ENCODE measurements at places on chromosomes 3 and 15.

DNA sequence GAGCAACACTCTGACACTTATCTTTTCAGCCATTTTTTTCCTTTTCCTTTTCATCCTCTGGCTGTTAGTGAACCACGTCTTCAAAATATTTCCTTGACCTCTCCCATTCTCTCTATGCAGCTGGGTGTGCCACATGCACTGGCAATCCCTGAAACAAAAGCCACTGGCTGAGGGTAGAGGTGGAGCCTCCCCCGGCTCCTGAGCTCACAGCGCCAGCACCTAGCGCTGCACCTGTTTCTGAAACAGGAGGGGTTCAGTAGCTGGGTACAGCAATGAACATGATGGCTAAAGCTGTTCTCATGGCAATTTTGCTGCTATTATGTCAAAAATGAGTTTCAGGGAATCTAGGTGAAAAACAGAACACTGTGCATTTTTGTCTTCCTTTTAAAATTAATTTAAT, 314.7 kb upstream of the ATP10A start:
- DNase-seq: no peak

DNA sequence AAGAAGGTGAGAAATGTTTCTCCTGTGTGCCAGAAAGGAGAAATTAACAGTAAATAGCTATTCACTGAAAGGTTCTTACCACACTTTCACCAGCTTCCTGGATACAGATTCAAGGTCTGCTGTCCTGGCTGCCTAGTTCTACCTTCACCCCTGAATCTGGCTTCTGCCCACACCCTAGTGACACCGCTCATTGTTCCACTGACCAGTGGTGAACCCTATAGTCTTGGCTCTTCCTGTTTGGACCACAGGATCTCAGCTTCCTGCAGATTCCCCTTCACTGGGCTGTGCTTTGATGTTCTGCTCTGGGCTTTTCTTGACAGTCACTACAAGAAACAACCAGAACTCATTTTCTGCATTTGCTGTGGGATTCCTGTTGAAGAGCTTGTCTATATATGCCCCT, 250.0 kb downstream of the XXYLT1 start:
- no peak for DNase-seq

DNA sequence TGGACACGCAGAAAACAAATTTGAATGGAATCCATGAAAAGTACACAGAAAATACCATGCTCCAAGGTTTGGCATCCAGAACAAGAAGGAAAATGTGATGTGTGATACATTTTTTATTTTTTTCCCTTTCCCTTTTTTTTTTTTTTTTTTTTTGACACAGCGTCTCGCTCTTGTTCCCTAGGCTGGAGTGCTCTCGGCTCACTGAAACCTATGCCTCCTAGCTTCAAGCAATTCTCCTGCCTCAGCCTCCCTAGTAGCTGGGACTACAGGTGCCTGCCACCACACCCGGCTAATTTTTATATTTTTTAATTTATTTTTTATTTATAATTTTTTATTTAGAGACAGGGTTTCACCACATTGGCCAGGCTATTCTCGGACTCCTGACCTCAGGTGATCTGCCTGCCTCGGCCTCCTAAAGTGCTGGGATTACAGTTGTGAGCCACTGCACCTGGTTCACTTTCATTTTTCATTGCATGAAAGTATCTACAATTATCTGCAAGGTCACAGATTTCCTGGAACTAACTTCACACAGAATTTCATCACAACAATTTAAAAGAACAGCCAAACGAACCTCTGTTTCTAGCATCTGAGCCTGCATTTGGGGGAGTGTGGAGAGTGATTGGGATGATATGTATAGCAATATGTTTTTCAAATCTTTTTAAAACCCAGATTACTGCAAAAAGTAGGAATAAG, 8.3 kb downstream of the POU1F1 start:
- no peak for DNase-seq

- no peak for DNase-seq
Measured at GRCh38 chr15:78244101-78244500, 9.7 kb upstream of the ACSBG1 start.

DNA sequence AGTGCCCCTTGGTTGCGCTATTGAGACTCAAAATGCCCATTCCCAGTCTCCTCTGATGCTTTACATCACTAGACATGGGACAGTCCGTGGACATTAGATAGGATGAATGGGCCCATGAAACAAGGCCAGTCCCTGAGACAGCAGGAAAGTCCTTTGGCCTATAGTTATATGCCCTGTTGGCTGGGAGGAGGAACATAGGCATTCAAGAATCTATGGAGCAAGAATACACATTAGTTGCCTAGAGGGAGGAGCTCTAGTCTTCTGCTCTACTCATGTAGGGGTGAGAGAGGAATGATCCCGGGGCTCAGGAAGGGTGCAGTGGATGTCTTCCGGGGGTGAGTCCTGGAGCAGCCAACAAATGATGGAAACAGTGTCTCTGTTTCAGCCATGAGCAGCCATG, 58.0 kb upstream of the LRTM1 start:
- DNase-seq: no peak

- no peak for DNase-seq
Measured at GRCh38 chr15:31433574-31433973, 106.9 kb downstream of the KLF13 start.

DNA sequence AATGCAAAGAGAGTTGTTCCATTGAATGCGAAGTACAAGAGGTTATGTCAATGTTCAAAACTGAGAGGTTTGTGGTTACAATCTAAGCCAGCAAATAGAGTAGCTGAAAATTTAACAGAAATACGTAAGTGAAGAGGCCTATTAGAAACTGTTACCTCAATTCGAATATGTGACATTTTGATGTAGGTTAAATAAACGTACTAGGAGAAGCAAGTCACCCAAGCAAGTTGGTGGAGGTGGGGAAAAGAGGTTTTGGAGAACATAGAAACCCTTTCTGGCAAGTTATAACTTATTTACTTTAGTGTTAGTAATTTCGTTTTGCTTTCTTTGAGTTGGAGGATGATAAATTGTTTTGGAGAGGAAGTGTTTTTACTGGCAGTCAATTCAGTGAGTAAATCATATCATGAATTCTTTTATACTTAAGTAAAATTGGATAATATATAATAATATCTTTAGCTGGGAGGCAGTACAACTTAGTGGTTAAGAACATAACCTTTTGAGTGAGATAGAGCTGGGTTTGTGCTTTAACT, 91.2 kb upstream of the NAALADL2 start:
- no peak for DNase-seq

- DNase-seq: peak; percentile 57
Measured at GRCh38 chr3:98022978-98023820, 11.9 kb downstream of the GABRR3 start.

- DNase-seq: no peak
Measured at GRCh38 chr3:192501401-192501800, 225.9 kb downstream of the FGF12 start.

- DNase-seq: peak; percentile 44
Measured at GRCh38 chr3:149388001-149388440, 10.6 kb upstream of the TM4SF1 start.

DNA sequence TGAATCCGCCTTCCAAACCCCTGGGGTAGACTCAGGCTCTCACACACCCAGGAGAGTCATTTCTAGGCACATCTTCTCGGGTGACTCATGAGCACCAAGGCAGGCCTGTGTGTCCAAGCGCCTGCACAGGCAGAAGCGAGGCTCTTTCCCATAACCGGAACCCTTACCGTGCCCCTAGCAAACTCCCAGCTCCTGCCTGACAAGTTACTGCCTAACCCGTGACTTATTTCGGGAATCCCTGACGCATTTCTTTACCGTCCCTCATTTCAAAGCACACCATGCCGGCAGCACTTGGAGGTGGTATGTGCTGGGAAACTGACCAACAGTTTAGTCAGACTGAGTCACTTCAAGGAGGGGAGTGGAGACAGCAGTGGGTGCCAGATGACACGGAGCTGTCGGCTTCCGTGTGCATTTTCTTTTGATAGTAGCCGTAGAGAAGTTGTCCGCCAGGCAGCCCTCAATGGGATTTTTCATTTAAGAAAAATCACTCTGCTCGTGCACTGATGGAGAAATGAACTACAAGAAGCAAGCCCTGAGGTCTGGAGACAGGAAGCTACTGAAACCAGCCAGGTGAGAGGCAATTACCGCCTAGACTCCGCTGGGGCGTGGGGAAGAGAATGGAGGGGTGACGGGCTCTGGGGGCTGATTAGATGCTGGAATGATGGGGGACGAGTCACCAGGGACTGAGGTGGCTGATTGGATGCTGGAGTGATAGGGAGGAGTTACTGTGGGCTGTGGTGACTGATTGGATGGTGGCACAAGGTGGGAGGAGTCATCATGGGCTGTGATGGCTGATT, 17.3 kb upstream of the HRH1 start:
- peak; percentile 93 for DNase-seq

GRCh38 chr3:49020330-49021212, 1.4 kb upstream of the NDUFAF3 start:
- DNase-seq: peak; percentile 29

DNA sequence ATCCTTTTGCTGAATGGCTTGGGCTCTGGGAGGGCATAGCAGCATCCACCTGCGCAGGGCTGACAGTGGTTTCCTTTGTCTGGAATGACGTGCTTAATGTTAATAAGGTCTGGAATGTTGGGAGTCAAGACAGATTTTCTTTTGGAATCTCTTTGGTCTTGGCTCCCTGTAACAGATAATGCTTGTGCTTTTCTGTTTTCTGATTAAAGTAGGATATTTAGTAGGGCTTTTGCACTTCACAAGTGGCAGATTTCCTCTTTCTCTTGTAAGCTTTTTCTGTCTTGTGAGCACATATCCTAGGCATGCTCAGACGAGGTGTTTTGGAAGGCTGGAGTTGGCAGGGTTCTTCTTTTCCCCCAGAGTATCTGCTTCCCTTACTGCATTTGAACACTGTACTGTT, 189.6 kb downstream of the GHSR start:
- DNase-seq: no peak

- DNase-seq: no peak
Measured at GRCh38 chr15:71549091-71549490, 261.3 kb upstream of the NR2E3 start.

GRCh38 chr3:44886561-44886960, 12.2 kb downstream of the TGM4 start:
- DNase-seq: no peak

DNA sequence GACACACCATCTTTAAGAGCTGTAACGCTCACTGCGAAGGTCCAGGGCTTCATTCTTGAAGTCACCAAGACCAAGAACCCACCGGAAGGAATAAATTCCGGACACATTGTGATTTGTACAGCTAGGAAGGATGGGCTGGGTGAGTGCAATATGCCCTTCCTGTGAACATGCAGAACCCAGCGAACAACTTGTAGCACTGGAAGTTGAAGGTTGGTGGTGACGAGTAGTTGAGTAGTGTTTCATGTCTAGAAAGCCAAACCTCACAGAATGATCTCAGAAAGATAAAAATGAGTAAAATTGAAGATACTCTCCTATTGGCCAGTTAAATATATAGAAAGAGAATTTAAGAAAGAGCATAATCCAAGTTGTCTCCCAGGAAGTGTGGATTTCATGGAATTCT, 462.2 kb upstream of the CFAP20DC start:
- DNase-seq: no peak

DNA sequence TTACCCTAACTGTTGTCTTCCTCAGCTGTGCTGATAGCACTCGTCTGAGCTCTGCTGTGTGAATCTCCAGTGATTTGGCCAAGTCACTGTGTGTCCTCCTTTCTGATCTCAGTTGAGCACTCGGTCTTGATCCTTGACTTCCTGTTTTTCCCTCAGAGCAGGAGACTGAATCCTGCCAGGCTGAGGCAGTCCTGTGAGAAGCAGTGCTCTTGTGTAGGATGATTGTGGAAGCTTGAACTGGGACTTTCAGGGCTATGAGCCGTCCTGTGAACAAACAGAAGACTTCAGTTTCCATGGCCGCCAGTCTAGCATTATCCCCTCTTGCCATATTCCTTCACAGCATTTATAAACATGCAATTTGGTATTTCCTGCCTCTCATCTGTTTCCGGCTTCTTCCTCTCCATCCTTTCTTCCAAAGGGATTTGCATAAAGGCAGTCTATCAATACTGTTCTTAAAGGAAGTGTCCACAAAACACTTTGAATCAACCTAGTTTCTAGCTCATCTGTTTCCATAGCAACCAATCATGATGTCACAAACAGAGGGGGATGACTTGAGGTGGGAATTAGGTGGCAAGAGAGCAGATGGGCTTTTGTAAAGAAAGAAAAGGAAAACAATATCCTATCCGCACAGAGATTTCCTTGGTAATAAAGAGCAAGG, 237.2 kb downstream of the AGBL1 start:
- DNase-seq: no peak

DNA sequence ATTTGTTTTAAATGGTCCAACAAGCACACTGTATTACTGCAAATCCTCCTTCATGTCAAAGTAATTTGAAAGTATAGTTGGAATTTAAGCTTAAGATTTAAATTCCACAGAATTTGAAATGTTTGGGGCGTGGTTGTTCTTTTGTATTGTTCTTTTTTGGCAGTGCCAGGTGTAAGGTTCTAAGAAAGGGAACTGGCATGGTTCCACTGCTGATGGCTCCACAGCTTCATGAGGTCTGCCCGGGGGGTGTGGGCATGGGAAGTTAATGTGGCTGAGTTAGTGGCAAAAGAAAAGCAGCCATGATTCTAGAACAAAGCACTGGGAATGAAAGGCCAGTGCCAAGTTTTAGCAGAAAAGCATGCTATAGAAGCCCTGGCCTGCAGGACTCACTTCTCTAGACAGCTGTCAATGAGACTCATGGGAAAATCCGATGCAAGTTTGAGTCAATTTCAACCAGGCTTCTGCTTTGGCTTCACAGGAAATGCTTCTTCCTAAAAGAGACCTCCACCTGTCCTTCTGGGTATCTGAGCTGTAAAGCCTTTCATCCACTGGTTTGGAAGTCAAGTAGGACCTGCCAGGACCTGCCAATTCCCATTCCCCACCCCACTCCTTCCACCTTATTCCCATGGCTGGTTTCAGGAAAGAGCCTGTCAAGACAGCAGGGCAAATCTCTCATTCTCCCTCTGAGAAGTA, 18.9 kb downstream of the CDCP1 start:
- no peak for DNase-seq

DNA sequence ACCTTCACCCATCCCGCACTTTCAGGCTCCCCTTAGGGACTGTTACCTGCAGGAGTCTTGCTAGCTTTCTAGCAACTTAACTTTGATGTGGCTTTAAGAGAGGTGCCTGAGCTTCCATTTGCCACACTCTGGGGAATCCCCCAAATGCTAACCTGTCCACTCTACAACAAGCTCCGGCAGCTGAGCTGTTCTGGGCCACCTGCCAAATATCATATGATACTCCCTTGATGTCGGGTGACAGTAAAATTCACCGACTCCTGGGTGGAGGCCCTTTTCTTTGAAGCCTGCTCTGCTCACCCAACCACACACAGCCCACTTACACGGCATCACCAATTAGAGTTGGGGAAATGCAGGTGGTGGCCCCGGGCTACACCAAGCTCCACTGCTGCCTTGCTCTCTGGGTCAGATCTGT, 38.0 kb upstream of the XCR1 start:
- DNase-seq: no peak

GRCh38 chr3:183811638-183812037, 13.7 kb downstream of the MAP6D1 start:
- DNase-seq: no peak

All from AG08396 (cell line).